ENCODE measurements at places on chromosomes 2 and 18.

DNA sequence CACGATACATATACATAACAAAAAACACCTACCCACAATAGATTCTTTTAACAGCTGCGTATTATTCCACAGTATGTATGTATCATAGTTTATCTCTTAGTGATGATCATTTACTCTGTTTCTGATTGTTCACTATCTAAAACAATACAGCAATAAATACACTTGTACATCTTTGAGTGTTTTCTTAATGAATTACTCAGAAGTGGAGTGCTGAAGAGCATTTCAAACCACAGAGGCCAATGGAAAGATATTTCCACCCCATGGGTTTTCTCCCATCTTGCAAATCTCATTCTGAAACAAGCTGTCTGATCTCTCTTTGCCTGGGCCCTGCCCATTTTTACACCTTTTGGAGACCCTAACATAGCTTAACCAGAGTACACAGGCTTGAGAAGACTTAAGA, 113.8 kb upstream of the KLF7 start:
- no peak for DNase-seq

DNA sequence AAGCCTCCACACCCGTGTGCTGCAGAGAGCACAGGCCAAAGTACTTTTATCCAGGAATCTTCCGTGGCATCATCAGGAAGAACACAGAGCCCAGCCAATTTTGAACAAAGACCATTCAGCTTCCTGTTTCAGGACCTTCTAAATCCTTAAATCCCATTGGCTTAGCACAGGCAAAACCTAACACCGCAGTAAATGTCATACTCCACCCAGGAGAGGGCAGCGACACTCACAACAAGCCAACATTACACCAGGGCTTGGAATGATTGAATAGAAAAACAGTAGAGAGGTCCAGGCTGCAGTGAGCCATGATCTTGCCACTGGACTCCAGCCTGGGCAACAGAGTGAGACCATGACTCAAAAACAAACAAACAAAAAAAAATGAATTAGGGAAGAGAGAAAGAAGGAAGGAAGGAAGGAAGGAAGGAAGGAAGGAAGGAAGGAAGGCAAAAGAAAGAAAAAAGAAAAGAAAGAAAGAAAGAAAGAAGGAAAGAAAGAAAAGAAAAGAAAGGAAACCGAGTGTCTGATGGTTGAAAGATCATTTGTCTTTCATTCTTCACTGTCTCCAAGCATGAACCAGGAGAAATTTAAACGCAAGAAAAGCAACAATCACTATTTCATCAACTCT, 144.6 kb upstream of the SATB2 start:
- no peak for DNase-seq

DNA sequence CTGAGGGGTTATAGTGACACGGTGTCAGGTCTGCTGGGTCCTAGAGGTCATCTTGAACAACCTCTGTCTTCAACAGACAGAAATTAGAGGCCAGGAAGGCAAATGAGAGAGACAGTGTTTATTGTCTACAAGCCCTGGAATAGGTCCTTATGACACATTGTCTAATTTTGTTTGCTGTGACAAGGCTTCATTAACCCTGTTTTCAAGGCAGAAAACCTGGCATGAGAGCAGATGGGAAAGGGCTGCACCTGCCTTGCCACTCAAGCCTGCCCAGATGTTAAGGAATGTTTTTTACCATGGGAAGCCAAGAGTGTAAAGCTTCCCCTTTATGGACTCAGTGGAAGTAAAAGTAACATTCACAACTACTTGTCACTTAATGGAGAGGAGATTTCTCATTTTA, 275.3 kb downstream of the KCNS3 start:
- DNase-seq = no peak

DNA sequence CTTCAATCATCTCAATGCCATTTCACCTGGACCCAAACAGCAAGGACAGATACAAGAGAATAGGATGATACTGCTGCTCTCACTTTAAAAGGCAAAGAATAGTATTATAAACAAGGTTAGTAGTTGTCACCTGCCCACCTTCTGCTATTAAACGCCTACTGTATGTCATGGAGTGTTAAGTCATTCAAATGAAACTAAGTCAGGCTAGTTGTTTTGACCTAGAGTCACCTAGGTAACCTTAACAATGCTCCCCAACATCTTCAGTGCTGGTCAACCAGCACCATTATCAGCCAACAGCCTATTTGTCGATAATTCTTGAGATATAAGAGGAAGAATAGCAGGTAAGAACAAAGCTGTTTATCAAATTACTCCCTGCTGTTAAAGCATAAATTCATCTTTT, 39.2 kb downstream of the TRIP12 start:
- DNase-seq = no peak

DNA sequence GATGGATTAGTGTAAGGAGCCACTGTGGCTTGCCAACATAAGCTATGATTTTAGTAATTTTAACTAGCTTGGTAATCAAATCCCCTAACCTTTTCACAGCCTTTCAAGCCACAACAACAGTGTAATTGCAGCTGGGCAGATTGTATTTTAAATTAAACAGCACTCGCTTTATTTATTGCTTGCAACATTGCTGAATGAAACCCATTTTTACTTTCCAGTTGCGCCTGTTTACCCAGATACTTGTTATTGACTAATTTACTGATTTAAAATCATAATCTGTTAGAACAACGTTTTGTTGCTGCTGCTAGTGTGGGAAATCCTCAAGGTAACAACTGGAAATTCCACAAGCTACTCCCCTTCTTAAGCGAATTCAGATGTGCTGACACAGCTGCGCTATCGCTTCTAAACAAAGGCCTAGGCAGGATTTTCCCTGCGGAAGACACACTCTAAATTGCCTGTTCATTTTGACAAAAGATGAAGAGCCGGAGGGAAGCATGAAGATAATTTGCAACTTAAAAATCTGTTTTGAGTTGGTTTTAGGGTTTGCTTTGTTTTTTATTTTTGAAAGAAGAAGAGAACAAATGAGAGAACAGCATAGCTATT, 283.9 kb downstream of the ALPK2 start:
- DNase-seq = no peak

- no peak for DNase-seq
These were observed 32.3 kb downstream of the SLC9A4 start for GRCh38 chr2:102505290-102505689.

- no peak for DNase-seq
These were observed 518.2 kb upstream of the SOX11 start for GRCh38 chr2:5173876-5174535.

- peak; percentile 4 for DNase-seq
These were observed 28.9 kb upstream of the CNOT11 start for GRCh38 chr2:101223814-101224231.

DNA sequence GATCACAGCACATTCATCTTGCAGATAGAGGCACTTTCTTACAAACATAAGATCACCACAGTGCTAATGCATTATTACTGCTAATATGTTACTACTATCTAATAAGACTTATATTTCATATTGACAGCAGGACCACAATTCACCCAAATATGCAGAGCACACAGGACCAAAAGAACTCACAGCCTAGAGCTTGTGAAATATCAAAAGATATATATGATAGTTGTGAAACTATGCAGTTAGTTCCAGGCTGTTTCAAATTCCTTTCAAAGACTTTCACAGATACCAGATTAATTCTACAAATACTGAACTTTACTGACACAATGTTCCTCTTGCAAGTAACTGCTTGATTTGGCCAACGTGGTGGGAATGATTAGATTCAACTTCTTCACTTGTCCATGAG, 23.0 kb downstream of the FBXO15 start:
- no peak for DNase-seq

DNA sequence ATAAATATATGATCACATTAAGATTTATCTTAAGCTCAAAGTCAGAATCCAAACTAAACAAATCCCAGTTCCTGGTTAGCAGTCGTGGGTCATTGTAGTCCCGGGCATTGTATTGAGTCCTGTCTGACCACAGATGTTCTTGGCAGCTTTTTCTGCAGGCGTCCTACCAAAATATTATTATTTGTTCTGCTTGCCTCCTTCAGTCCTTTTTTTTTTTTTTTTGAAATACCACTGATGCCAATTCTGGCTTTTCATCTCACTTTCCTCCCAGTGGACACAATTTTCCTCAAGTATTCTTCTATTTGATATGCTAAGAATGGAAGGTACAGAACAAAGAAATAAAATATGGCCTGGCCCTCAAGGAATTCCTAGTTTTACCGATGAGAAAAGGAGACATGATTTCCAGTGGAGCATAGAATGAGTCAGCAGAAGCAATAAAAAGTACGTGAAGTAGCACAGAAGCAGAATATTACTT, 151.6 kb downstream of the CSRNP3 start:
- no peak for DNase-seq

- no peak for DNase-seq
These were observed 16.2 kb downstream of the GALNT1 start for GRCh38 chr18:35597758-35598157.

DNA sequence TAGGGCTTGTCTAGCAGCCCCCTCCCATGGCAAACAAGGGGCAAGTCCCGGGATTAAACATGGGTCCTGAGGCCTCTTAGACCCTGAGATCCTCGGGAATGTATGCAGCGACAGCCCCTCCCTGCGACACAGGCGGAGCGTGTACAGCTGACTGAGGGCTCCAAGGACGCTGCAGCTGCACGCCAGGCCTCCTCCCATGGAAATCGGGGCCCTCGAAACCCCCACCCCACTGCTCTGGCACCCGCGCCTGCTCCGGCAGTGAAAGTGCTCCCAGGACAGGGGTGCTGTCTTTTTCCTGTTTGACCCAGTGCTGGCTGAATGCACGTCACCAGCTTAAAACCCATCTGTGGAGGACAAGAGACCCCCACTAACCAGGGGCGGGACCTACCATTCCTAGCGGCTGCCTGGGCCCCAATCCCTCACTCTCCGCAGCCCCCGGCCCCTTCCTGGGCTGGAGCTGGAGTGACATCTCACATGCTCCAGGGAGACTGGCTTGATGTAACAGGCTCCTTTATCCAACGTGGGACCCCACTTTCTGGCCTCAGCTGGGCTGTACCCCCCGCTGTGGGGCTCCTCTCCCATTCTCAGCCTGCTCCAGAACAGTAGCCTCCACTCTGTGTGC, 247.7 kb downstream of the TWIST2 start:
- no peak for DNase-seq

- DNase-seq = no peak
These were observed 15.0 kb downstream of the RND3 start for GRCh38 chr2:150472511-150472899.

GRCh38 chr2:105438104-105438929, 39.5 kb upstream of the FHL2 start:
- DNase-seq = no peak

GRCh38 chr2:205637779-205638503, 44.4 kb upstream of the NRP2 start:
- no peak for DNase-seq

DNA sequence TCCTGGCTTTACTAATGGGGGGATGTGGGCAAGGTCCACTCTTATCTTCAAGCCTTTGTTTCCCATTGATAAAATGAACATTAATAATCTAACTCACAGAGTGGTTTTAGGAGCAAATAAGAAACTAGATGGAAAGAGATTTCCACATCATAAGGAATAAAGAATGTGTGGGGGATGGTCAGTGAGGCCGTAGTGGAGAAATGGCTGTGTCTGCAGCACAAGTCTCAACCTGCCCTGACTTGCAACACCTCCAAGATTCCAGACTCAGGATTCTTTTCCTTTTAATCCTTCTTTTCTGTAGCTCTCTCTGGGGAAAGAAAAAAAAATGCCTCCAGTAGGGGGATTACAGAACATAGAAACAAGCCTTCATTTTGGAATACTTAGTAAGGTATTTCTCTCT, 124.2 kb upstream of the MEX3C start:
- DNase-seq = no peak

GRCh38 chr2:160241251-160242137, 41.4 kb upstream of the ITGB6 start:
- no peak for DNase-seq

DNA sequence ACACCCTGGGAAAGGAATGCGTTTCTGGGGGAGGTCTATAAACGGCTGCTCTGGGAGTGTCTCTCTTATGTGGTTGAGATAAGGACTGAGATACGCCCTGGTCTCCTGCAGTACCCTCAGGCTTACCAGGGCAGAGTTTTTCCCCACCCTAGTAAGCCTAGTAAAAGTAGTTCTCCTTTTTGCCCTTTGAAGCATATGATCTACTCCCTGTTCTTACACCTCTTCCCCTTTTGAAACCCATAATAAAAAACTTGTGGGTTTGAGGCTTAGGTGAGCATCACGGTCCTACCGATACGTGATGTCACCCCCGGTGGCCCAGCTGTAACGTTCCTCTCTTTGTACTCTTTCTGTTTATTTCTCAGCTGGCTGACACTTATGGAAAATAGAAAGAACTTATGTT, 97.4 kb downstream of the FSIP2 start:
- DNase-seq = no peak

DNA sequence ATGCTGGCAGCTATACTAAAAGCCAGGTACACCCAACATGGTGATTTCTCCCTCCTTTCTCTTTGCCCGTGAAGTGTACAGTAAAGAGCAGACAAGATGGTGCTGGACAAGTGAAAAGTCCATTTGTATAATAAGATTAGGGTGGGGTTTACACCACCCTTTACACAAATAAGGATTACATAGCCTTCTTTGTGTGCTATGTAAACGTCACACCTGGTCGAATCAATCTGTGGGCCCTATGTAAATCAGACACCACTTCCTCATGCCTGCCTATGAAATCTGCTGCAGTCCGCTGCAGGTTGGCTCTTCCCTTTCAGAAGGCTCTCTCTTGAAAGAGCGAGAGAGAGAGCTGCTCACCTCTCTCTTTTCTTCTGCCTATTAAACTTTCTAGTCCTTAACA, 1054.3 kb upstream of the SLC39A10 start:
- DNase-seq = no peak

DNA sequence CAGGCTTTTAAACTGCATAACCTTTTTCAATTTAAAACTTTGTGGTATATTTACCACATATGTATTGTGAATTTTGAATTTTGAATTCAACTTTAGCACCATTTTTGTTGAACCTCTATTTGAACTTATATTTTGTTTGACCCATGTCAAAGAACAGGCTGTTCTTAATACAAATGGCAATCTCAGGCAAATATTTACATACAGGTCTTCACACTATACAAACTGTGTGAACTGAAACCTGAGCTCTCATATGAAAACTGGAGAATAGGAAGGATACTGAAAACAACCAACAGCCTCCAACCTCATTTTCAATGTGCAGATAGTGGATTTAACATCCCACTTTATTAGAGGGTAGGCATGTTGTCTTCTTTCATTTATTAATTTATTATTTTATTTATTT, 491.8 kb downstream of the KCNJ3 start:
- no peak for DNase-seq

GRCh38 chr2:156593594-156593921, 157.4 kb downstream of the GPD2 start:
- DNase-seq = no peak

- DNase-seq = no peak
These were observed 89.7 kb downstream of the KCTD1 start for GRCh38 chr18:26458526-26459232.

GRCh38 chr2:226446406-226447001, 353.1 kb downstream of the IRS1 start:
- no peak for DNase-seq

DNA sequence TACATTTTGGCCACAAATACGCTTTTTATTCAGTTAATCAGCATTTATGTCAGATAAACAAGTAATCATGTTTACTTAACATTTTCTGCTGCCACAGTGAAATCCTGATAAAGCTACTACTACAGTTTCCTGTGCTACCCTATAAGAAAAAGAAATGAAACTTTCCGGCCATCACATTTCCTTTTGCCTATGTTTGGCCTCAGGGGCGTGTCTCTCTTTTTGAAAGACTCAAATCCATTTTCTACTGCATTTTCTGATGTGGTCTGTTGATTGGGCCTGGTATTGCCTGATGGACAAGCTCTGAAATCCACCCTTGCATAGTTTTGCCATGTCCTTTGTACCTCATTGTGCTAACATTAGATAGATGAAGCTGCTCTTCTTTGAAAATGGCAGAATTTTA, 152.6 kb downstream of the AGPS start:
- no peak for DNase-seq

GRCh38 chr2:164835302-164835701, 6.3 kb downstream of the COBLL1 start:
- DNase-seq = no peak

Data from activated CD4-positive, alpha-beta T cell treated with anti-CD3 and anti-CD28 coated beads for 4 hours (primary cell).